ENCODE measurements at places on chromosomes 16 and 17.

DNA sequence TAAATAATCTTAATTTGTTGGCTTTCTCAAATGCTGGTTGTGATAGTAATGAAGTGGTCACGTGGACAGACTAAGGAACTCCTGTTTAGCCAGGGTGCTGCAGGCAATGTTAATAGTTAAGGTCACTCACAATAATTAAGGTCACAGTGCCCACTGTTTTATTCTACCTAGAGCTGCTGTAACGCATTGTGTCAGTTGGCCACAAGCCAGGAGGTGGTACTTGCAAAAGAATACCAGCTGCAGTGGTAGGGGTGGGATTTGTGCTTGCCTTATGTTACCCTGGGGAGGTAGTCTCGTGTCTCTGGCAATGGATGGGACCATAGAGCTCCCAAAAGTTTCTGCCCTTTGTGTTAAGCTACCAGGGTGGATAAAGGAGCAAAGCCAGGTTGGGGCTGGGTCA lies 969.1 kb upstream of the CDH8 start:
- no peak for DNase-seq

DNA sequence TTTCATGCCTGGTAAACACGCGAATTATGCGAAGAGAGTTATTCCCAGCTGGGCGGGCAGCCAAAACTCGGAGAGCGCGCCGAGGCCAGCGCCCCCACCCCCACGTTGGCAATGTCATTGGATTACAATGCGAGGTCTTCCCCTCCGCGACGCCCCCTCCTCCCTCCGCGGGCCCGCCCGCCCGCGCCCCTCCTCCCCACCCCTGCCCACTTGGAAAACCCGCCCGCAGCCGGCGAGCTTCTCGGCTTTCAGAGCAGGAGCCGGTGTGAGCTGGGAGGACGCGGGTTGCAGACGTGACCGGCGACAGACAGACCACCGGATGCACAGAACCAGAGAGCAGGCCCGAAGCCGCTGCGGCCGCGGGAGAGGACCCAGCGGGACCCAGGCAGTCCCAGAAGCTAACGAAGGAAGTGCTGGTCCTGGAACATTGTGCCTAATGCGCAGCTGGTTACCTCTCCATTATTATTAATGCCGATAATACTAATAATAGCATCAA lies 4.0 kb downstream of the NOG start:
- DNase-seq = no peak

DNA sequence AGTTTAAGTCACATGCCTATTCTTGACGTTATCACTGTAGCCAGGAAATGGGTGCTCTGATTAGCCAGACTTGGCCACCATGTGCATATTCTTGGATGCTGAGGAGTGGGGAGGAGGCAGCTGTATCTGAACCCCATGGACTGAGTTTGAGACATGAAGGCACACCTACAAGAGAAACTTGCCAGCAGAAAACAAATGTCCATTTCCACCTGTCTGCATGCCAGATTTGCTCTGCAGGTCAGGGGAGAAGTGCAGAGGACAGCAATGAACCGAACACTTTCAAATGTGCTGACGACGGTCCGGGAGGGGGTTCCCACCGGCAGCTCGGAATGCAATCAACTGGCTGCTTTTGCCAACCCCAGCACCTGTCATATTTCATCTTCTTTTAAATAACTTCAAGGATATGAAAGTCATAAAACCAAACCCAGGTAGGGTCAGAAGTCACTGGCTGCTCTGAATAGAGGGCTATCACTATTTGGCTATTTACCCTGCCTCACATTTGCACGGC lies 287.8 kb upstream of the N4BP1 start:
- DNase-seq = no peak

- DNase-seq = no peak
These were observed 49.8 kb upstream of the CHMP6 start for GRCh38 chr17:80941743-80942422.

- no peak for DNase-seq
These were observed 64.9 kb downstream of the NDEL1 start for GRCh38 chr17:8500609-8501008.

- no peak for DNase-seq
These were observed 22.2 kb downstream of the CDK5RAP3 start for GRCh38 chr17:47993031-47993564.

GRCh38 chr17:40937384-40937819 lies at the start of gene KRT23:
KRT23 (minus strand) TSS chr17:40937646; CDS start chr17:40936603, 1,043 bp downstream.
- no peak for DNase-seq

DNA sequence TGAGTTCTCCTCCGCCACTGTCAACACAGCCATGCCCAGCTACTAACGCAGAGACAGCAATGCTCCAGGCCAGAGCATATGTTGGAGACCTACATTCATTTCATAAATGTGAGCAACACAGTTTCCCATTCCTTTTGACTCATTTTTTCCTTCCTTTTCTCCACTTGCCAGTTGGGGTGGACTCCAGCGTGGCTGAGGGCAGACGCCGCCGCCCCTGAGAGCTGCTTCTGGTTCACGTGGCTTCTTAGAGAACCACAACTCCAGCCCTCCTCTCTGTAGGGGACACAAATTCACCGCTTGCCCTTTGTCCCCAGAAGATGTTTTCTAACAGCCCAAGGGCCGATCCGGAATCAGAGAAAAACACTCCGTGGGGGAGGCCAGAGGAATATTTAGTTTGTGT lies 45.8 kb upstream of the ZCCHC14 start:
- DNase-seq = no peak

DNA sequence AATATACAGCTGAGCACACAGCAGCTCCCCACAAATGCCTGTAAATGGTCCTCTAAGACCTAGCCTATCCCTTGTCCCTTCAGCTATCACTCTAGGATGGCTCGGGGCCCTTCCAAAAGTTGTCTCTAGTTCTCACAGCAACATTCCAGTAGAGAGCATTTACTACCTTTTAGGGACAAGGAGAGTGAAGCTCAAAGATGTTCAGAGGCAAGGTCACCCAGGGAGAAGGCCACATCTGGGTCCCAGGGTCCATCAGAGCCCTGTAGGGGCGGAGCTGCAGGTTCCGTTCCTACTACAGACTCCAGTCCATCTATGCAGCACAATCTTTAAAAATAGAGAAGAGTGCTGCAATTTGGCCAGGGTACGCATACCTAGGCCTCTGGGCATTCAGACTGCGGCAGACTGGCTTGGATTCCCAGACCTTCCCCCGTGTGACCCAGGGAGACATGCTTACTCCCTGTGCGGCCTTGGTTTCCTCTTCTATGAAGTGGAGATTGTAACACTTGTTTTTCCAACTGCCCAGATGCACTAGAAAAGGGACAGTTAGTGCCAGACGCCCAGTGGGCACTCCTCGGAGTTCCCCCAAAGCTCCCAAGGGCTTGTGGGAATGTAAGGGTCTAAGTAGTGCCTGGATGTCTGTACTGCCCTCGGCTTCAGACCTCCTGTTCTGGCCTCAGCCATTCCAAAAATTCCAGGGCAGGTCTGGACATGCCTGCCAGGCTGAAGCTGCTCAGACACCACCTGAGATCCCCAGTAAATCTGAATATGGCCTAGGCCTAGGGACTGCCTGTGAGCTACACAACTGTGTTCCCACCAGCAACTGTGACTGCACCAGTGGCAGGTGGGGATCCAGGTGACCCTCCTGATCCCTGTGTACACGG lies 2.5 kb downstream of the SLC12A4 start:
- DNase-seq = no peak

DNA sequence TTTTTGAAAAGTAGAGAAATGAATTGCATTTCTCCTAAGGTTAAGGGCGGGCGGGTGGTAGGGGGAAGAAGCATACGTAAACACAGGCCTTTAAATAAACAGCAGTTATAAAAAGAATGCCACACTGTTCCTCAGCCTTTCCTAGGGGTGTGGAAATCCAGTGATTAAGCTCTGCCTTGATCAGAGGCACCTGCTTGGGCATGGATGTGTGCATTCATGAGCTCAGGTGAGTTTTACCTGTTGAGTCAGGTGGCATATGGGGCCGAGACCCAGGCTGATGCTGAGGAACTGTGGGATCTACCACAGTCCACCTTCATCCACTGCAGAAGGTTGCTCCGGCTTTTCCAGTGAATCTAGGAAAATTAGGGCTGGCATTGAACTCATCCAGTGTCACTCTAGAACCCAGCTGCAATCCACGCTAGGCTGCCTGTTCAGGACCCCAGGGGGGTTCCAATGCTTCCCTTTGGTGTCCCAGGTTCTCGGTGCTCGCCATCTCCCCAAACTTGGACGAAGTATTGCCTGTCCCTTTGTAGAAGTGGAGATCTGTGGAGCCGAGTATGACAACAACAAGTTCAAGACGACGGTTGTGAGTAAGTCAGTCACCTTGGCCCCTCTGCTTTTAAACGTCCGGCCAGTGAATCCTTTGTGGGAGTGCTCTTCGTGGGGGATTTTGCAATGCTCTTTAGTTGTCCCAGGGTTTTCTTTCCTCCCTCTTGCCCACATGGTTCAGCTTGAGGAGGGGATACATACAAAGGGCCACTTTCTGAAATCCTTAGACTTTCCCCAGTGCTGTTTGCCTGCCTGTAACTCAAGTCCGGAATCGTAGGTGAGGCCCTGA lies 72.7 kb downstream of the SDR42E1 start:
- DNase-seq = no peak

- no peak for DNase-seq
These were observed 7.0 kb downstream of the KNOP1 start for GRCh38 chr16:19710991-19711545.

- DNase-seq = no peak
These were observed 61.8 kb downstream of the DNAH3 start for GRCh38 chr16:21088646-21089538.

- no peak for DNase-seq
These were observed 68.6 kb downstream of the HAPSTR1 start for GRCh38 chr16:9159839-9160550.

DNA sequence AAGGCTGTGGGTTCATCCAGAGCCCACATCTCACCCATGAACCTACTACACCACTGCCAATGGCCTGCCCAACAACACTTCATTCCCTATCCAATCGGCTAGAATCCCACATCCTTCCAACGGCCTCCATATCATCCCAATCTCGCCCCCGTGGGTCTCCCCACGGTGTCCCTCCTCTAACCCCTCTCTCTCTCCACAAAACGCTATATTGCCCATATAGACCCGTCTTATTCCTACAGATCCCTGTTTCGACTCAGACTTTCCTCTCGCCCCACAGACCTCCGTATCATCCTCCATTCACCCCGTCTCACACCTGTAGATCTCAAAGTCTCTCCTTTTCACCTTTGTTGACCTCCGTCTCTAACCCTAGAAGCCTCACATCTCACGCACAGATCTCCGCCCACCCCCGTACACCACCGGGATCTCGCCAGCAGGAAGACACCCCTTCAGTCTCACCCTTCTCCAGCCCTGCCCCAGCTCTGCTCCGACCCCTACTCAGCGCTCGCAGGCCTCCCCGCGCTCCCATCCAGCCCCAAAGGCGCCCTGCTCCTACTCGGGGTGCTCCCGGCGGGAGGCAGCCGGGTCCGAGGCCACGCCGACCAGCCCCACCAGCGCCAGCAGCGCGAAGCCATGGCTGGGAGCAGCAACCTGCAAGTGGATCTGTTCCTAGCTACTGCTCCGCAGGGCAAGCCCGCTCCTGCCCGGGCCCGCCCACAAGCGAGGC lies at the start of gene FDXR:
FDXR (minus strand) TSS at position 682 of the 724 bp plus-strand sequence; CDS start at position 632, 50 bp downstream.
- no peak for DNase-seq

DNA sequence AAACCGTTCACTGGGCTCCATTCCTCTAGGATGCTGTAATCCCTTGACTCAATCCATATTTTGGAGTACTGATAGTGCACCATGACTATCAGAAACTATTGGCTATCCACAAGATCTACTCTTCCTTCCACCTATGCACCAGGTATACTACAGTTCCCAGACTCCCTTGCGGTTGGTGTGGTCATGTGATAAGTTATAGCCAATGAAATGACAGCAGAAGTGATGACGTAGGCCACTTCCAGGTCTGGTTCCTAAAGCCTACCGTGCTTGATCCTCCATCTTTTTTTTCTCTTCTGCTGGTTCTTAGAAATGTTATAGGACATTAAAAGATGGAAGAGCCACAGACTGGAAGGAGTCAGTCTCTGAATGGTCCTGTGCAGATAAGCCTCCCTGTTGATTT lies 278.8 kb upstream of the C16orf82 start:
- no peak for DNase-seq

DNA sequence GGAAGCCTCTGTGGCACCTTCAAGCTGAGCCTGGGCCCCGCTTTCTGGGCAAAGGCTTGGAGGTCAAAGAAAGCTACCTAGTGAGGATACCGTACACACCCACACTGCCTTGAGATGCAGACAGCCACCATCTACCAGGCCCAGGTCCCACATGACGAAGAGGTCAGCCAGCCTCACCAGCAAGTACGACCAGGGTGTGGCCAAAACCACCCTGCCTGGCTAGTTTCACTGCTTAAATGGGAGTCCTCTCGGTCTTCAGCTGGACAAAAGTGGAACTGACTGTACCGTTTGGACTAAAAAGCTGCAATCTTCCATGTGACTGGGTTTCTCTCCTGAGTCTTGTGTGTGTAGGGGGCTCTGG lies 21.6 kb downstream of the VASN start:
- no peak for DNase-seq

- no peak for DNase-seq
These were observed 139.4 kb downstream of the C16orf78 start for GRCh38 chr16:49513040-49513439.

Data from stimulated activated CD4-positive, alpha-beta T cell treated with anti-CD3 and anti-CD28 coated beads, TNF-alpha, amount 100 ng/mL, for 1 hour (primary cell).